ENCODE measurements at places on chromosomes 13 and 19.
A peak's percentile ranks its signal among the peaks of the same experiment; 100 is the strongest.

GRCh38 chr13:73767747-73768315 is 366.4 kb downstream of the KLF12 start:
- DNase-seq, result peak; percentile 64

- no peak for DNase-seq
Measured at GRCh38 chr13:20553311-20553710, 13.6 kb upstream of the IFT88 start.

- no peak for DNase-seq
Measured at GRCh38 chr13:76890021-76890420, 3.8 kb upstream of the KCTD12 start.

DNA sequence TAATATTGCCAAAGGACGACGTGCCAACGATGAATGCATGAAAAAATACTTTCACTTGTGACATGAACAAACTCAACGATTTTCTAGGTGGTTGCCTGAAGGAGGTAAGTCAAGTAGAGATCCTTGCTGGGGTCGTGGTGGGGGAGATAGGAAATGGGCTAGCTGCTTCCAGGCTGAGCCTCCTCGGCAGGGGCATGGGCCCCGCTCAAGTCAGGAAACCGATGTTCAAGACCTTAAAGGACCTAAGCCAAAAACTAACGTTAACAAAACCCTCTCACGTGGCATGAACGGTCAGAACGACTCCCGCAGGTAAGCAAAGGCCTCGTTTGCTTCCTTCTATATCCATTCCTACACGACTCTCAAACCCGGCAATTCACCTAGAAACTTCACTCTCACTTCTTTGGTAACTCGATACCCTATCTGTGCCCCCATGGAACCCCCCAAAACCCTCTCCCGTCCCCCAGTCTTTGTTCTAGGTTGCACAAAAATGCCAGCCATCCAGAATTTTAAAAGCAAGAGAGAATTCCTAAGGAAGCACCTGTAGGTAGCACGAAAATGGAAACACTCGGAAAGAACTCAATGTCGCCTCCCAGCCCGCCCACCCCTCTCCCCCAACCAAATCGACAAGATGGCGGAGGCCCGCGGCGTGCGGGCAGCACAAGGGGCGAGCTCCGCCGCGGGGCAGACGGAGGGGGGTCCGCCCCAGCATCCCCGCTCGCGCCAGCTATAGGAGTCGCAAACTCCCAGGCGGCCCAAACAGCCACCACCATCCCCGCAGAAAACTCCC is 13.6 kb downstream of the ACP4 start:
- DNase-seq, result peak; percentile 46

DNA sequence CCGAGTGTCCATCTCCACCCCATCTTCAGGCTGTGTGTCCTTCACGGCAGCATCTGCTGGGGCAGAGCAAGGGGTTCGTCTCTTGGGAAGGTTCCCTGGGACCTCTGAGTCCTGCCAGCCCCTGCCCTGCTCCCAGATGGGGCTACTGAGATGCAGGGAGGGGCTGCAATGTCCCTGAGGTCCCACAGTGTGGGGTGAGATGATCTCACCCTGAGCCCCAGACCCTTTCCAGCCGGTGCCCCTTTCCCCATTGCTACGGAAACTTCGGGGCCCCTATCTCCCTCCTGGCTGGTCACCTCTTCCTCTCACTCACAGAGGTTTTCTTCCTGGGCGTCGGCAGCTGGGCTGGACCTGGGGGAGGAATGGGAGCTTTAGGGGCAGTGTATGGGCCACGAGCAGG is 5.0 kb downstream of the LILRB2 start:
- no peak for DNase-seq

DNA sequence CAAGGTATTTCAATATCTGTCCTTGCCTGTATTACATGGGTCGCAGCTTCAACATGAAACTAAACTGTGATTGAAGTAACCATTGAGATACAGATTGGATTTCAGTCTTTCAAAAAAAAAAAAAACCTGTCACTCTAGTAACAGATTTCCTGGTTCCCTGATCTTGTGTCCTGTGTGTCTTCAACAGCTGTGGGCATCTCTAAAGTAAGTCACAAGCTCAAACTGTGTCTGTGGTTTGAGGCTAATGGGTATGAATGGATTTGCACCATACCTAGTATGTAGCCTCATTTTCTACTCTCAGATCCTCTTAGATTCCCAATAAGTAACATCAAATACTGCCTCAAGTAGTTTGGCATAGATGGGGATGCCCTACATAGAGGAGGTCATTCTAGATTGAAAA is 300.1 kb downstream of the COG6 start:
- DNase-seq, result no peak

DNA sequence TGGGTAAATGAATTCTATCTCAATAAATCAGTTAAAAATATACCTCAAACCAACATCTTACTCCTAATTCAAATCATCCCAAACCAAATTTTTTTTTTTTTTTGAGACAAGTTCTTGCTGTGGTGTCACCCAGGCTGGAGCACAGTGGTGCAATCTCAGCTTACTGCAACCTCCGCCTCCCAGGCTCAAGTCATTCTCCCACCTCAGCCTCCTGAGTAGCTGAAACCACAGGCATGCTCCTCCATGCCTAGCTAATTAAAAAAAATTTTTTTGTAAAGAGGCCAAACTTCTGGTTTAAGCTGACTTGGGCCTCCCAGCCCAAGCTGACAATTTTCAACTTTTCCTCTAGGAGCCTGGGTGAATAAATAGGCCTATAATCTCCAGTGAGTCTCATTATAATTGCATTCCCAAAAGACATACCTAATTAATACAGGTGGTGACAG is 22.1 kb upstream of the OLFM2 start:
- DNase-seq, result no peak

DNA sequence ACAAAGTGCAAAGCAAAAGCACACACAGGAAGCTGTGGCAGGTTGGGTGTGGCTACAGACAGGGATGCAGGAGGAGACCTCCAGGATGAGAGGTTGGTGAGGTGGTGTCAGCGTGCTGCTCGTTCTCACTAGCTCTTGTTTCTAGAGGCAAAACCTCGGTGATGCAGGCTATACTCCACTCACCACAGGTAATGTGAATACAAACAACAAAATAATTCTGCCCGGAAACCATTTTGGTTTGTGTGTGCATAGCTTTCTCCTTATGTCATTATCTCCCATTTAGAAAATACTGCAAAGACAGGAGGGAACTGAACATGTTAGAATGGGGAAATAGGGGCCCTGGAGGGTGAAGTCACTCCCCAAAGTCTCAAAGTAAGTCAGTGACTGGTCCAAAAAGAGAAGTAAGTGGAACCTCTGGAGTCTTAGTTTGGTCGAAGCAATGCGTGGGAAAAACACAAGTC is 9.4 kb downstream of the LCP1 start:
- DNase-seq, result peak; percentile 41

GRCh38 chr19:55667511-55667910 is 7.5 kb upstream of the EPN1 start:
- DNase-seq, result no peak

DNA sequence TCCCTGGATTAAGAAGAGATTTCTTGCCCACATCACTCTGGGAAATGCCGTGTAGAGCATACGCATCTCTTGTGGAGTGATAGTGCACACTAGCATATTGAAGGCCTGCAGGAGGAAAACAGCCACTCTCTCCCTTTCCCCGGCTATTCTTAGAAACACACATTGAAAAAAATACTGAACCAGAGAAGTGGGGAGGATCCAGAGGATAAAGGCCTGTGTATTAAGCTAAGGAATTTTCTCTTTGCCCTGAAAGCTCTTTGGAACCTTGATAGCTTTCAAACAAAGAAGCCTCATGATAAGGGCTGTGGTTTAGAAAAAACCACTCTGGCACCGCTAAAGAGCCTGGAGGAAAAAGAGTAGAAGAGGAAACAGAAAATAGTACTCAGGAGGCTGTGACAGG is 386.1 kb upstream of the NBEA start:
- DNase-seq, result no peak

- peak; percentile 75 for DNase-seq
Measured at GRCh38 chr19:33143897-33144405, 12.0 kb downstream of the WDR88 start.

GRCh38 chr19:33863436-33863835 is 66.8 kb downstream of the KCTD15 start:
- no peak for DNase-seq

DNA sequence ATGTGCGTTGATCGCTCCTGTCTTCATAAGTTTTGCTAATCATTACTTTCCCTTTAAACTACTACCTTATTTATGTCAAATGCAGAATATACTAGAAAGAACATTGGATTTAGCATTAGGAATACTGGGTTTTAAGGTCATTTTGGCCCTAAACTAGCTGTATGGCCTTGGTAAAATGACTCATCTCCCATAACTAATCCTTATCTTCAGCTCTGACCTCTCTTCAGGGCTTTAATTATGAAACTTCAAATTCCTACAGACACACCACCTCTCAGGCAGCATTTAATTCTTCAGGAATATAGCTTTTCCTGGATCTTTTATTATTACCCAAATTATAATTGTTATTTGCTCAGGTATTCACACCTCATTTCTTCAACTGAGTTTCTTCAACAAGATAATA is 121.2 kb downstream of the STARD13 start:
- no peak for DNase-seq

DNA sequence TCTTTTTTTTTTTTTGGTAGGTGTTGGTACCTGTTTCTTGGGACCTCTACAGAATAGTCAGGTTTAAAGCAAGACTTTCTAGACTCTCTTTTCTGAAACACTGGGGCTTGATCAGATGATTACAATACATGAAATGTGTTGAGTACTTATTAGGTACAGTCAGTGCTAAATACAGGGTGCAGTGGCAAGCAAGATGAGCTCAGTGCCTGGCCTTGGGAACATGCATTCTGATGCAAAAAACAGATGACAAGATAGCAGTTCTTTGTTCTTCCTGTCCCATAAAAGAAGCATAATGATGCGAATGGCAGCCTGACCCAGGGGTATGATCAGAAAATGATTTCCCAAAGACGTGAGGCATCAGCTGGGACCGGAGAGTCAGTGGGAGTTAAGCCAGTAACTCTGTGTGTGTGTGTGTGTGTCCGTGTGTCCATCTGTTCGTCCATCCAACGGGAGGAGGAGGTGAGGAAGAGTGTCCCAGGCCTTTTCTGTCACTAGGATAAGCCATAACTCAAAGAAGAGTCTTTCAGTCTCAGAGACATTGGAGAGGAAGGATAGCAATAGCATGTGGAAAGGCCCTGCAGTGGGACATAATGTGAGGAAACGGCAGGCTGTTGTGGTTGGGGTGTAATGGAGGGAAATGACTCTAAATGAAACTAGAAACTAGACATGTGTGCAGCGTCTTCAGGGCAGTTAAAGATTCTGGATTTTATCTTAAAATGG is 32.2 kb downstream of the SLAIN1 start:
- no peak for DNase-seq

- no peak for DNase-seq
Measured at GRCh38 chr19:45862271-45862563, 730 bp downstream of the SYMPK start.

DNA sequence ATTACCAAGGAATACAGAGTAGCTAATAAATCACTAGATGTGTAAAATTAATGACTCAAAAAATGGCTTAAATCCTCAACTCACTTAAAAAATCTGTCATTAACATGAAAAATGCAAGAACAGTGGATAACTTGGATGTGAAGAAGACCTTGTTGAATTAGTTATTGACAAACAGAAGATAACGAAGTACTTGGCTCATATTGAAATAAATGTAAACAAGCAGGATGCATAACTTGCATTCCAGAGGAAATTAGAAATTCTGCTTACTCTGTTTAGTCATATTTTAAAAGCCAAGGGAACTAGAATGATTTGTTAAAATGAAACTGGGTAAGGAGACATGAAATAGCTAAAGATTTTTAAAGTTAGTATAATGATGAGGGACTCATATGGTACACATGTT is 1812.2 kb downstream of the PCDH9 start:
- DNase-seq, result no peak

- DNase-seq, result no peak
Measured at GRCh38 chr19:40781140-40781539, 3.1 kb downstream of the RAB4B start.

DNA sequence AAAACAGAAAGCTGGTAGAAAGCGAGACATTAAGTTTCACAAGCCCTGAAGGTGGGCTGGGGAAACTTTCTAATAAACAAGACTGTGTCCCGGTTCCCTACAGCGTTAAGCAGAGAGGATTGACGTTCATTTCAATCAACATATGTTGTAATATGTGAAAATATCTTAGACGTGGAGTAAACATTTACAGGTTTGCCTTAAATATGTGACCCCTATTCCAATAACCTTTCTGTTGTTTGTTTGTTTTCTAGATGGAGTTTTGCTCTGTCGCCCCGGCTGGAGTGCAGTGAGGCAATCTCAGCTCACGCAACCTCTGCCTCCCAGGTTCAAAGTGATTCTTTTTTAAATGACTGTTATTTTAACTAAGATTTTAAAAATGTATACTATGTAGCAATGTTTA is 526.2 kb downstream of the SUCLA2 start:
- no peak for DNase-seq

- DNase-seq, result no peak
Measured at GRCh38 chr19:11136400-11137101, 19.0 kb downstream of the SPC24 start.

DNA sequence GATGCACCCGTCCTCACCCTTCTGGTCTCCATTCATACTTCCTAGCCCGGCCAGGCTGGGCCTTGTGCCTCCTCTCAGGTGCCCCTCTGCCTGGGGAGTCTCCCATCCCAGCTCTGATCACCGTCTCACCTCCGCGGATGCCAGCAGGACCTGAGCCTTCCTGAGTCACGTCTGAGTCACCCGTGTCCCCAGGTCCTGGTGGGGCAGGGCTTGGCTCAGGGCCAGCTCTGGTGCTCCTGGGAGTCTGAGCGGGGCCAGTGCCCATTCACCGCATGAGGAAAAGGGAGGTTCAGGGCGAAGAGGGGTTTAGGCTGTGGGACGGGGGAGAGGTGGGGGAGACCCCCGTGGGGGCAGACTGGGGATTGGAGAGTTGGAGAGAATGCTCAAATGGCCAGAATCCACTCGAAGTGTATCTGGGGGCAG is 593 bp downstream of the ATP8B3 start:
- no peak for DNase-seq

- DNase-seq, result no peak
Measured at GRCh38 chr19:49727217-49728030, 35.7 kb downstream of the TSKS start.

DNA sequence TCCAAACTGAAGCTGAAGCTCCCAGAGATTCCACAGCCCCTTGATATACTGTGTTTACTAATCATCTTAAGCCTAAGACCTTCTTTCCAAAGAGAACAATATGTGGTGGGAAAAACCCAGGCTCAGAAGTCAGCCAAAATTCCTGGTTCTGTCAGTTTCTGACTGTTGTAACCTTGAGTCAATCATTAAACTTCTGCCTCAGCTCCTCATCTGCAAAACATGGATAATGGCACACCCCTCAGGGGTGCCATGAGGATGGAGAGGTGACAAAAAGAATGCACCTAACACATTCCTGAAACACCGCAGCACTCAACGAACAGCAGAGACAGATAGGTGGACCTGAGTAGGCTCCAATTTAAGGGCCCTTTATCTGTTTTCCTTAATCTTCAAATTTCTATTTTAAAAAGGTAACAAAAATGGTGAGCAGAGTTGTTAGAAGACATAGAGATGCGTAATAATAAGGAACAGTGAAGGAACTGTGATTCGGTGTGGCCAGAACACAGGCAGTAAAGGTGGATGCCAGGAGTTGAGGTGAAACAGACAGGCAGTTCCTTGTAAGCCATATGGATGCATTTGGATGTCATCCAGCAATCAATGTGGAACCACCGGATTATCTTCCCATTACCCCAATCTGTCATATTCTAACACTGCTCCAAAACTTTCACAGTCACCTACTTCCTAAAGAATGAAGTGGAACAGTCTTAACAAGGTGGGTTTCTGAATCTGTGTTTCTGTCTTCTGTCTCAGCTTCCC is 56.6 kb upstream of the DOCK9 start:
- DNase-seq, result no peak

- DNase-seq, result no peak
Measured at GRCh38 chr19:46849610-46850009, 1.0 kb downstream of the AP2S1 start.

- no peak for DNase-seq
Measured at GRCh38 chr19:35429698-35430408, 18.2 kb upstream of the FFAR2 start.
